Stimulated activated CD8-positive, alpha-beta memory T cell treated with anti-CD3 and anti-CD28 coated beads, Interleukin-4, amount 100 ng/mL, for 1 hour (primary cell): ENCODE measurements at places on chromosomes 4 and X.

DNA sequence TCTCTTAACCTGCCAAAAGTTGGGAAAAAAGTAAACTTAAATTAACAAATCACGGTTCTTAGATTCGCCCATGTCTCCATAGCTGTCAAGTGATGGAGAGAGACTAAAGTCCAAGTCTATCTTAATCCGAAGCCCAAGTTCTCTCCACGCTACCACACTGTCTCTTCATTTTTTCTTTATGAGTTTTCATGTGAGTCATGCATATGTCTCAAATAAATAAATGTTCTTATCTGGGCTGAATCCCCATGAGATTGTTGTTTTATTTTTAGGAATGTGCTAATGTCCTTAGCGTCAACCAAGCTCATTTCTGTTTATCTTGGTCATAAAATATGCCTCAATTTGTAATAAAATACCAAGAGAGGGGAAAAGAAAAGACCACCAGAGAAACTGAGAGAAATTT lies 169.3 kb downstream of the RCHY1 start:
- no peak for DNase-seq

GRCh38 chrX:136268051-136269048 lies 17.1 kb upstream of the MAP7D3 start:
- peak; percentile 8 for DNase-seq

GRCh38 chrX:100830143-100830542 lies 10.0 kb downstream of the CSTF2 start:
- DNase-seq: no peak

- DNase-seq: no peak
Observed at GRCh38 chr4:137659431-137659830, 127.1 kb upstream of the PCDH18 start.

GRCh38 chr4:23441530-23442069 lies 448.2 kb downstream of the PPARGC1A start:
- no peak for DNase-seq

- no peak for DNase-seq
Observed at GRCh38 chrX:69177511-69178162, 12.4 kb upstream of the PJA1 start.

DNA sequence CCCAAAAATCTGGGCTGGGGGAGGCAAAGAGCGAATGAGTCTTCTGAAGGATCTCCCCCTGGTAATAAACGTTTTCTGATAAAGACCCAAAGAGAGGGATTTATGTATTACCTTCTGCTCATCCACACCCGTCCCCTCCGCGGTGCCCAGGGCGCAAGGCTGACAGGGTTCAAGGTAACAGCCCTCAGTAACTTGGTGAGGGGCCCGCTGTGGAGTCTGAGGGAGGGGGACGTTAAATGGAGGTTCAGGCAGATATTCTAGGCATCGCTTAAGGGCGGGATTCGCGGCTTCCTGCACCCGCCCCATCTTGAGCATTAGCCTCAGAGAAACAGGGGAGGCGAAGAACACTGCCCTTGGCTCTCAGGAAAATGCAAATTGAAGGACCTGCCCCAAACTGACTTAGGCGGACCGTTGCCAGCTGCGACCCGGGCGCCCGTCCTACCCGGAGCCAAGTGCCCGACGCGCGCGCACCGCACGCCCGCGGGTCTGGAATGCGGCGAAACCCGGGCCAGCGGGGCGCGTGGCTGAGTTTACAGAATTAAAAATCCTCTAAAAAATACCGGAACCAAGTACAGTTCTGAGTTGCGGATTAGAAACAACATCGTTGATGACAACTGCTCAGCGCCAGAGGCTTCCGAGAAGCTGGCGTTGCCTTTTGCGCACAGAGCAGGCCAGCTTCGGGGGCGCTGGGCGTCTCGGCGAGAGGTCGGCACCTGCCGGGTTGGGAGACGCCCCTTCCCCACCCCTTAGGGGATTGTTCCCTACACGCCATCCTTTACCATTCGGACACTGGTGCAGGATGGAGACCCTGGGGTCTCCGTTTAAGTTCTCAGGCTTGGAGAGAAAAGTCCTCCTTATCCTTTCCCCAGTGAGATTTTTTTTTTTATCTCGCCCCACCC lies 2.8 kb downstream of the HELT start:
- no peak for DNase-seq

GRCh38 chr4:138181287-138181686 lies 60.9 kb downstream of the SLC7A11 start:
- DNase-seq: no peak

GRCh38 chr4:19735012-19735411 lies 516.7 kb upstream of the SLIT2 start:
- DNase-seq: no peak

DNA sequence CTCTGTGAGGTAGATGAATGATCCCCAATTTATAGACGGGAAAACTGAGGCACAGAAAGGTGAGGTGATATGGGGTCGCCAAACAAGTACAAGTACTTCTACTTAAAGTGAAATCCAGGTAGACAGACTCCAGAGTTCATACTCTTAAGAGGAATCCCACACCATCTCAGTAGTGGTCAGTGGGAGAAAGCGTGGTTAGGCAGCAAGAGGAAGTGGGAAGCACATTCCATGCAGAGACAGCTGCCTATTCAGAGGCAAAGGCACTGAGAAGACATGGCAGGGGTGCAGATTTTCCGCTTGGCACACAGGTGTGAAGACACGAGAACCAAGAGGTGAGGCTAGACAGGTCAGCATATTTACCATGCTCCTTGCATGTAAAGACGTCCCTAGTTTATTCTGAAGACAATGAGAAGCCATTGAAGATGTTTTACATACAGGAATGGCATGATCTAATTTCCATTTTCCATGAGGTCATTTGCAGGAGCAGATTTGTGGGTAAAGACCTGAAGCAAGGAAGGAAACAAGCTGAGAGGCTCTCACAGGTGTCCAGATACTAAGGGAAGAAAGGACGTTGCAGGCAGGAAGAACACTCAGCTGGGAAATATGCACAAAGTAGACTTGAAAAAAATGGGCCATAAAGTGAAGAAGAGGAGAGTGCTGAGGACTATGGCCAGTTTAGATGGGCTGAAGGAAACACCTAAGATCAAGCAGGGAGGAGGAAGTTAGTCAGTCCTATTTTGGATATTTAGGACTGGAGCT lies 17.3 kb upstream of the CLNK start:
- DNase-seq: no peak

GRCh38 chr4:171561419-171561818 lies 251.8 kb upstream of the GALNTL6 start:
- DNase-seq: no peak

DNA sequence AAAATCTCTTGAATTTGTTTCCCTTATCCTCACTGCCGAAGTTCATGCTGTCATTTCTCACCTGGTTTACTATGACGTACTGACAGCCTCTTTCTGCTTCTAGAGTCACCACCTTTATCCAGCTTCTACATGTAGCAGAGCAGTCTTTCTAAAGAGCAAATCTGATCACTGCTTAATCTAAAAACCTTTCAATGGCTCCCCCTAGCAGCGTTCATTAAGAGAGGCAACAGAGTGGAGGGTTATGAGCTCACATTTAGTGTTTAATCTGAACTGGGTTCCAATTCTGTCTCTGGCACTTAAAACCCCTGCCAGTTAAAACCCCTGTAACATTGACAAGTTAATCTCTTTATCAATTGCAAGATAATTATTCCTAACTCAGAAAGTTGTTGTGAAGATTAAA lies 4.4 kb downstream of the RBPJ start:
- no peak for DNase-seq

DNA sequence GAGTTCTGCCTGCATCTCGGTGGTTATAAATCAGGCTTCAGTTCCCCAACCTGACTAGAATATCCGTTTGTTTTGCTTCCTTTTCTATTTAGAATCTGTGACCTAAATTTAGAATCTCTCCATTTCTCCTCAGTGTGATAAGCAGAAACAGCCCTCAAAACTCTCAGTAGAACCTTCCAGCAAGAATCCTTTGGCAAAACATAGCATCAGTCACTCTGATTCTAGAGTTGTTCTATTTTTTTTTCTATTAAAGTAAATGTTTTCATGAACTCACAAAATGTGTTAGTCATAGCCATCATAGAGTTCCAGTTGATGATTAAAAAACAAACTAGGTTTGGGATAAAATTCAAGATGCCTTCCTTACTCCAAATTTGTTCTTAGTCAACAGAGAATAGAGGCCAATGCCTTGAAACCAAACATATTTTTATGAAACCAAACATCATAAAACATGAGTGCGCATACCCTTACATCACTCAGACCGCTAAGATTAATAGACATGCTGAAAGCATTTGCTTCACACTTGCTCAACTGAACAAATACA lies 13.2 kb upstream of the C1QTNF7 start:
- DNase-seq: no peak

- no peak for DNase-seq
Observed at GRCh38 chrX:102883491-102883890, 53.6 kb upstream of the RAB40AL start.

DNA sequence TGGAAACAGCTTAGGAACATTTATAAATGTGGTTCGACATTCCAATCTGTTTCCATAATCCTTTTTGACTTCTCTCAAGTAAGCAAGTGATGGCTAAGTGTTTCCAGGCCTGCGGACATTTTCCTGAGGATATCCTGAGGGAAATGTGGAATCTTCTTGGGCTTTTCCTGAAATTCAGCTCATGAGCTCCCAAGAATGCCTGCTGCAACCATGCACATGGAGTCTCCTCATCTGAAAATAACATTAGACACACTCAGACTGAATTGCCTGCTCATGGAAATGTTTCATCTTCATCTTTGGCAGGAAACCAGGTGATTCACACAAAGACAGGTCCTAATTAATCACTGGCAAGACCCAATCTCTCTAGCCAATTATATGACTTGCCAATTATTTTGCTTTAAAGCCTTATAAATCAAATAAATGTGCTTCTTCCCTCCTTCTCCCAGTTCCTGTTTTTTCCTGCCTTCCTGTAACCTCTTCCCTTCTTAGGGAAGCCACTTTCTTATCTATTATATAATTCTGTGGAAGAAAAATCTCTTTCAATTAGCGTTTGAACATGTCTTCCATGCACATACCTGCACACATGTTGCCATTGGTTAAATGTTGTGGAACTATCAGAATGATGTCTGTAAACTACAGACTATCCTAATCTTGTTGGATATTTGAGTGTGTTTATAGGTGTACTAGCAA lies 104.6 kb upstream of the MXRA5 start:
- no peak for DNase-seq

GRCh38 chr4:137345597-137345996 lies 186.7 kb downstream of the PCDH18 start:
- DNase-seq: no peak

DNA sequence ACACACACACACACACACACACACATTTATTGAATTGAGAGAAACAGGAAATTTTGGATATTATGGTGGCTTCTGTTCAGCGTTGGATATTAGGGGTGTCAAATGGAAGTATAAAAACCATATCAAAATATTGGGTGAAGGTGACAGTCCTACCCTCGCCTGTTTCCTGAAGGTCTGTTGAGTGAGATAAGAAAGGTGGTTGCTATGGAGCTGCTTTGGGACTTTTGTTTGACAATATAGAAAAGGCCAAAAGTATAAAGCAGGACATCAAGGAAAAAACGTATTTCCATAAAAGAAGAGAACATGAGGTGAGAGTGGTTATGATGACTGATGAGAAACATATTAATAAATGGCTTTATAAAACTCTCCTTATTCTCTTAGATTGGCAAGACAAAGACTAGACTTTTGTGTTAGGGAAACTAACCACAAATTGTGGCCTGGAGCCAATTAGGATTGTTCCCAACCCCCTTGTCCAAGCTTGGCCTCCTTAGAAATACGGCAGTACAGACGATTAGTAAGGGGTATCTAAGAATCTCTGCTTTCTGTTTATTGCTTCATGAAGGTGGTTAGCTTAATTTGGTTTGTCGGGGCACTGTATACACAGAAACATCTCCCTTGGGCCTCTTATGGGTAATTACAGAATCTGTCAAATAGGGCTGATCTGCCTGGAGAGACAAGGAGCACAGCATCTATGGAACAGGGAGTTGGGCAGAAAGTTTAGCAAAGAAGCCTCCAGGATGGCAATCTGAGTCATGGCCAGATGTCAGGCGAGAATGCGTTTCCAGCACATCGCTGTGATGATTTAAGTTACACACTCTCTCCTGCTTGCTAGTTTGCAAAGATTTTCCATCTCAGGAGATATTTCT lies 198.0 kb downstream of the CBR4 start:
- DNase-seq: no peak

DNA sequence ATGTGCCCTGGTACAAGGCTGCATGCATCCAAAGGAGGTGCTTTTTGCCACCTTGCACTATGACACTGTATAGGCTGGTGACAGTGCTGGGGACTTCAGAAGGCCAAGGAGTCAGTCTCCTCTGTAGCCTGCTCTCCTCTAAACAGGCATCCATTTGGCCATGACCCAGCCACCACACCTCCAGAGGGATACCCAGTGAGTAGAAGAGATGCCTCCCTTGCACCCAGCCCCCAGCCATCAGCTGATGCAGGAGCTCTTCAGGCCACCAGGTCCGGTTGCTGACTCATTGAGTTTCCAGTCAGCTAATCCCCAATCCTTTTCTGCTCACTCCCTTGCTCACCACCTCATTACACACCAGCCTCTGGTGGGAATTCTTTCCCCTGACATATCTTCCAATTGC lies 99.8 kb downstream of the PJA1 start:
- DNase-seq: no peak

DNA sequence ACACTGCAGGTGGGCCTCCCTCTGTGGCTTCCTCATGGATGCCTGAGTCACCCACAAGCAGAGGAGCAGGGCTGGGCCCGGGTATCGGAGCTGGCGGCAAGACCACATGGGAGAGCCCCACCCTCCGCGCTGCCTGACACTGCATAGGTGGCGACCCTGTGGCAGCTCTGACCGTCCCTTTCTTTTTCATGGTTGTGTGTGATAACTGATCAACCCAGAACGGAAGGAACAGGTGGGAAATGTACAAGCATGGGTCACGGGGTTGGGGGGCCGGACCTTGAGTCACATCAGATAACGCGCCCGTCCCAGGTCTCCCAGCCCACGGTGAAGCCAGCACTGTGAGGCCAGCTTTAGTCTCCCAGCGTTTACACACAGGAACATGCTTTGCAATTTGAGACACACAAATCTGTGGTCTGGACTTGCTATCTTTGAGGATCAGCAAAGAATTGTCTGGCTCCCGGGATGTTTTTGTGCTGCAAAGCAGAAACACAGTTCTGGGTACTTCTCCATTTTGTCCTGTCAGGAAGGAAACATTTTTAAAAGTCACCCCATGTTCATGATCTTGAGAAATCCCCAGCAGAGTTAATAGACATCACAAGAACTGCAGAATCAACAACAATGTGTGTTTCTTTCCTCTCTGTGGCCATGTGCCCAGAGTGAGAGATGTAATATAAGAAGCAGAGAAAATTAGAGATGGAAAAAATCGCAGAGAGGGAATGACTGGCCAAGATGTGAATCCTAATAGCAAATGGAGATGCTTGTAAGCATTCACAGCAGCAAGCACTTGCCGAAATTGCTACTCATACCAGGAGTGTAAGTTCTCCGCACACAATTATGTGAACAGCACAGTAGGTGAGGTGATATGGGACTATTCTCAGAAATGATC lies 70.1 kb upstream of the CBR4 start:
- DNase-seq: no peak

DNA sequence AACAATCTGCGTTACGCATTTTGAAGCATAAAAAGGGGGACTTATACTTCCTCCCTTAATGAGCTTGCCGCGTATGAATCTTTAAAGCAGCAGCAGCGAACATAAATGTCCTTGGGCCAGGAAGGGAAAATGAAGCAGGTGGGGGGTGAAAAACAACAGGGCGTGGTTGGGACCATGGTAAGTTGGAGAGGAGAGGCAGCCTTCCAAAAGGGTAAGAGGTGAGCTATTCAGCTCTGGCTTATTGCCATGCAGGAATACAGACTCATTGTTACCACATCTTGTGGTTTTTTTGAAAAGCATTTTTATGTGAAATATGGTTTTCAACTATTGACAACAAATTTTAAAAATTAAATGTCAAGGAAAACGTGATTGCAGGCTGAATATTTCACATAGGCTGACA lies 710.7 kb upstream of the FAM241A start:
- DNase-seq: no peak

GRCh38 chr4:118076958-118077766 lies 42.9 kb downstream of the NDST3 start:
- DNase-seq: no peak
